ENCODE measurements at places on chromosomes 13 and 19. TPM values are rescaled to one million over a fixed set of nuclear protein-coding genes. Genes with fewer than 3 reads are reported as not detected.
A peak's percentile ranks its signal among the peaks of the same experiment; 100 is the strongest.

The METTL21C gene
- not detected for total RNA-seq

The SYNGR4 gene
- total RNA-seq = not detected

The PLIN5 gene
- total RNA-seq = 0.54 TPM

The CLDND2 gene
- total RNA-seq = not detected

The GJA3 gene
- total RNA-seq = not detected

The OCEL1 gene
- 23.4 TPM for total RNA-seq

The SBK2 gene
- 0.42 TPM for total RNA-seq

GRCh38 chr13:36709136-36709890, 35.5 kb downstream of the SERTM1 start:
- no peaks in the 10 kb centered on the region for H3K4me1 ChIP-seq
- no peak for DNase-seq

GRCh38 chr19:18439025-18439909, 1.3 kb upstream of the ISYNA1 start:
- peak overlapping the region; percentile 25 for H3K4me3 ChIP-seq
- DNase-seq = peak; percentile 17
- H3K27me3 ChIP-seq = peaks cover 12% of the 10 kb centered on the region
- peaks cover 16% of the 10 kb centered on the region for H3K4me1 ChIP-seq

GRCh38 chr19:35671818-35672217, 5.5 kb downstream of the UPK1A start:
- H3K4me1 ChIP-seq = peaks cover 1% of the 10 kb centered on the region
- no peak overlapping the region for H3K27ac ChIP-seq
- H3K27me3 ChIP-seq = peaks cover 3% of the 10 kb centered on the region
- DNase-seq = no peak
- no peak overlapping the region for H3K4me3 ChIP-seq
- no peaks in the 10 kb centered on the region for H3K36me3 ChIP-seq

DNA sequence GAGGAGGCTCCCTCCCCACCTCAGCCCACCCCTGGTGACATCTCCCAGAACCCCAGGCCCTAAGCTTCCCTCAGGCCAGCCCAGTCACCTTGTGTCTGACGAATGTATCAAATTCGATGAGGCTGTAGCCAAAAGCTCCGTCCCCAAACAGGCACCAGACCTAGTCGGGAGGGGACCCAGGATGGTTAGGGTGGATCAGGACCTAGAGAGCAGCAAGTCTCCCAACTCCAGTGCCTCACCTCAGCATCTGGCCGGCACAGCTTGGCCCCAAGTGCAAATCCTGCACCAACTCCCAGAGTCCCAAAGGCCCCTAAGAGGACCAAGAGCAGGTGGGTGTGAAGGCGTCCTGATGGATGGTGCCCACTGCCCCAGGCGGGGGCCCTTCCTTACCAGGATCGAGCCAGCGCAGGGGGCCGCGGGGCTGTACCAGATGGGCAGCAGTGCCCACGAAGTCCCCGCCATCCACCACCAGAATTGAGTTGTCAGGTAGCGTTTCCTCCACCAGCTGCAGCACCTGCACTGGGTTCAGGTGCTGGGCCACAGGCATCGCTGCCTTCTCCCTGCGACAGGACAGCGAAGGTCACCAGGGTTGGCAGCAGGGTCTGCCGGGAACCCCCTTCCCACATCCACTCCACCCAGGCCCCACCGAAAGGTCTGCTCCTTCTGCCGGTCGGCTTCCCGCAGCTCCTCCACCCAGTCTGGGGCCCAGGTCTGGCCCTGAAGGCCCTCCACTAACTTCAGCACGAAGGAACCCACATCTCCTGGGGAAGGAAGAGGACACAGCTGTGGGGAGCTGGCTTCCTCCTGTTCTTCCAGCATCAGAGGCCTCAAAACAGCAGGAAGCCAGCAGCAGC, 8.8 kb downstream of the SYDE1 start:
- H3K27ac ChIP-seq = no peak overlapping the region
- no peak overlapping the region for H3K4me3 ChIP-seq
- H3K36me3 ChIP-seq = no peaks in the 10 kb centered on the region
- no peaks in the 10 kb centered on the region for H3K4me1 ChIP-seq

DNA sequence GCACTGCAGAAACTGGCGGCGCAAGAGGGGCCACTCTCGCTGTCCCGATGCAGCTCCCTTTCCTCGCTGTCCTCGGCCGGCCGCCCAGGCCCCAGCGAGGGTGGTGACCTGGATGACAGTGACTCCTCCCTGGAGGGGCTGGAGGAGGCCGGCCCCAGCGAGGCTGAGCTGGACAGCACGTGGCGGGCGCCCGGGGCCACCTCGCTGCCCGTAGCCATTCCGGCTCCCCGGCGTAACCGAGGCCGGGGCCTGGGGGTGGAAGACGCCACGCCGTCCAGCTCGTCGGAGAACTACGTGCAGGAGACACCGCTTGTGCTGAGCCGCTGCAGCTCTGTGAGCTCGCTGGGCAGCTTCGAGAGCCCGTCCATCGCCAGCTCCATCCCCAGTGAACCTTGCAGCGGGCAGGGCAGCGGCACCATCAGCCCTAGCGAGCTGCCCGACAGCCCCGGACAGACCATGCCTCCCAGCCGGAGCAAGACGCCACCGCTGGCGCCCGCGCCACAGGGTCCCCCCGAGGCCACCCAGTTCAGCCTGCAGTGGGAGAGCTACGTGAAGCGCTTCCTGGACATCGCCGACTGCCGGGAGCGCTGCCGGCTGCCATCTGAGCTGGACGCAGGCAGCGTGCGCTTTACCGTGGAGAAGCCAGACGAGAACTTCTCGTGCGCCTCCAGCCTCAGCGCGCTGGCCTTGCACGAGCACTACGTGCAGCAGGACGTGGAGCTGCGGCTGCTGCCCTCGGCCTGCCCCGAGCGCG, 12.4 kb downstream of the C19orf25 start:
- no peaks in the 10 kb centered on the region for H3K36me3 ChIP-seq
- H3K27me3 ChIP-seq = peaks cover 13% of the 10 kb centered on the region
- H3K4me3 ChIP-seq = no peak overlapping the region
- no peak overlapping the region for H3K27ac ChIP-seq

GRCh38 chr19:12484011-12484370, 625 bp downstream of the ZNF709 start:
- H3K27ac ChIP-seq = peak overlapping the region; percentile 70
- peaks cover 2% of the 10 kb centered on the region for H3K4me1 ChIP-seq
- H3K27me3 ChIP-seq = peaks cover 4% of the 10 kb centered on the region
- H3K4me3 ChIP-seq = peak overlapping the region; percentile 88

GRCh38 chr13:70108356-70109105, at the start of gene KLHL1:
KLHL1 (minus strand) TSS chr13:70108452; CDS start chr13:70107699, 753 bp downstream.
- peaks cover 5% of the 10 kb centered on the region for H3K27me3 ChIP-seq
- H3K4me1 ChIP-seq = no peaks in the 10 kb centered on the region
- DNase-seq = peak; percentile 31
- H3K4me3 ChIP-seq = peak within 1 kb of the TSS; percentile 89
- no peaks in the 10 kb centered on the region for H3K36me3 ChIP-seq

GRCh38 chr19:2363419-2363818, 3.4 kb downstream of the TMPRSS9 start:
- H3K27me3 ChIP-seq = peaks cover 3% of the 10 kb centered on the region
- H3K27ac ChIP-seq = no peak overlapping the region
- H3K36me3 ChIP-seq = peaks cover 6% of the 10 kb centered on the region
- H3K4me1 ChIP-seq = peaks cover 3% of the 10 kb centered on the region
- no peak overlapping the region for H3K4me3 ChIP-seq

GRCh38 chr13:74533226-74533625, 399.0 kb upstream of the KLF12 start:
- H3K27ac ChIP-seq = no peak overlapping the region
- DNase-seq = no peak
- H3K4me1 ChIP-seq = no peaks in the 10 kb centered on the region
- H3K27me3 ChIP-seq = no peaks in the 10 kb centered on the region

GRCh38 chr13:52615812-52616211, 26.4 kb upstream of the HNRNPA1L2 start:
- no peak overlapping the region for H3K4me3 ChIP-seq
- no peak overlapping the region for H3K27ac ChIP-seq
- H3K27me3 ChIP-seq = peaks cover 10% of the 10 kb centered on the region
- no peak for DNase-seq
- H3K4me1 ChIP-seq = peaks cover 8% of the 10 kb centered on the region
- no peaks in the 10 kb centered on the region for H3K36me3 ChIP-seq

DNA sequence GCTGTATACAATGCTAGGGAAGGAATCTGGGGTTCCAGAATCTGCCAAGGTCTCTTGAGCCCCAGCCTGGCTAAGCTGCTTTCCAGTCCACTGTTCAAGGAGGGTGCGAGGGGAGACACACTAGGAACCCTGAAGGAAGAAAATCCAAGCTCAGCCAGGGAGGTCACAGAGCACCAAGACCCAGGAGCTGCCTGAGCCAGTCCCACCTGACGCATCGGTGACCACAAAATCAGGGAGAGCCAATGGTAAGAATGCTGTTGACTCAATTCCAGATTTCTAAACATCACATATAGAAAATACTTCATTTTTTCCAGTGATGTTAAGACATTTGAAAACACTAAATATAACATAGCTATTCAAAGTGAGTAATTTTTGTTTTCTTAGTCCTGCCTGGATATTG, 50.1 kb downstream of the CEP89 start:
- peaks cover 7% of the 10 kb centered on the region for H3K27me3 ChIP-seq
- peaks cover 7% of the 10 kb centered on the region for H3K4me1 ChIP-seq
- H3K27ac ChIP-seq = no peak overlapping the region
- no peak overlapping the region for H3K4me3 ChIP-seq
- no peaks in the 10 kb centered on the region for H3K36me3 ChIP-seq

DNA sequence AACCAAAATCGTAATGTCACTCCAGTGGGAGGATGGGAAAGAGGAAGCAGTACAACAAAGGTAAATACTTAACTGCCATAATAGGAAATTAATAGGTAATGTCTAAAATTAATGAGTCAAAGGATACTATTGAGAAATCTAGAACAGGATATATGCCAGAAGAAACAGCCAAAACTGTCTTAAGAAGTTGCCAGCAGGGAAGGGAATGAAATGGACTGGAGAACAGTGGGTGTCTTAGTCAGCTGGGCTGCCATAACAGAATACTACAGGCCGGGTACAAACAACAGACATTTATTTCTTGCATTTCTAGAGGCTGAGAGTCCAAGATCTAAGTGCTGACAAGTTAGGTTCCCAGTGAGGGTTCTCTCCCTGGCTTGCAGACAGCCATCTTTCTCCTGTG, 40.3 kb upstream of the IPO5 start:
- no peak for DNase-seq
- H3K36me3 ChIP-seq = no peaks in the 10 kb centered on the region
- H3K27me3 ChIP-seq = no peaks in the 10 kb centered on the region
- H3K4me3 ChIP-seq = no peak overlapping the region
- H3K27ac ChIP-seq = no peak overlapping the region
- H3K4me1 ChIP-seq = no peaks in the 10 kb centered on the region

DNA sequence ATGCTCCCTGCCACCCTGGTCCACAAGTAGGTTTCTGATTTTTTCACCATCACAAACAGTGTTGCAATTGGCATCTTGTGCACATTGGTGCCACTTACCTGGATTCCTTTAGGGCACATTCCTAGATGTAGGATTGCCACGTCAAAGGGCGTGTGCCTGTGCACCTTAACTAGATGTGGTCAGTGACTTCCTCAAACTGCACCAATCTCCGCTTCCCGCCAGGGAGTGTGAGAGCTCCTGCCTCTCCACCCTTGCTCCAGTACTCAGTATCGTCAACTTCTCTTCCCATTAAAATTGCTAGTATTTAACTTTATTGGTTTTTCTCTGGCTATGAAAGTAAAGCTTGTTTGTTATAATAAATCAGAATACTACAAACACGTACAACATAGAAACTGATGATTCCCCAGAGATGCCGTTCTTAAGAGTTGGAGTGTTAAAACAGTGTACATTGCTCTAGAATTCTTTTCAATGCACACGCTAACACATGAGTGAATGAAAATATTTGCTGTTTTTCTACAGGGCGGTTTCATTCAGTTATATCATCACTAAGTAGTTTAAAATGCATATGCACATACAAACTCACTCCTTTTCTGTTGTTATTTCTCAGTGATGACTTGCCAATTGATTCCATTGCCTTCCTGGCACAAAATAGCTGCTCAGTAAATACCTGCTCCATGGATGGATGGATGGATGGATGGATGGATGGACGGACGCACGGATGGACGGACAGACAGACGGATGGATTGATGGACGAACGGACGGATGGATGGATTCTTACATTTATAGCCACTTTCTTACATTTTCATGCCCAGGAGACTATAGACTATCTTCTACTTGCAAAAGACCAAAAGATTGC, 23.4 kb downstream of the CCNE1 start:
- no peaks in the 10 kb centered on the region for H3K36me3 ChIP-seq
- no peak overlapping the region for H3K27ac ChIP-seq
- no peak for DNase-seq
- no peak overlapping the region for H3K4me3 ChIP-seq

DNA sequence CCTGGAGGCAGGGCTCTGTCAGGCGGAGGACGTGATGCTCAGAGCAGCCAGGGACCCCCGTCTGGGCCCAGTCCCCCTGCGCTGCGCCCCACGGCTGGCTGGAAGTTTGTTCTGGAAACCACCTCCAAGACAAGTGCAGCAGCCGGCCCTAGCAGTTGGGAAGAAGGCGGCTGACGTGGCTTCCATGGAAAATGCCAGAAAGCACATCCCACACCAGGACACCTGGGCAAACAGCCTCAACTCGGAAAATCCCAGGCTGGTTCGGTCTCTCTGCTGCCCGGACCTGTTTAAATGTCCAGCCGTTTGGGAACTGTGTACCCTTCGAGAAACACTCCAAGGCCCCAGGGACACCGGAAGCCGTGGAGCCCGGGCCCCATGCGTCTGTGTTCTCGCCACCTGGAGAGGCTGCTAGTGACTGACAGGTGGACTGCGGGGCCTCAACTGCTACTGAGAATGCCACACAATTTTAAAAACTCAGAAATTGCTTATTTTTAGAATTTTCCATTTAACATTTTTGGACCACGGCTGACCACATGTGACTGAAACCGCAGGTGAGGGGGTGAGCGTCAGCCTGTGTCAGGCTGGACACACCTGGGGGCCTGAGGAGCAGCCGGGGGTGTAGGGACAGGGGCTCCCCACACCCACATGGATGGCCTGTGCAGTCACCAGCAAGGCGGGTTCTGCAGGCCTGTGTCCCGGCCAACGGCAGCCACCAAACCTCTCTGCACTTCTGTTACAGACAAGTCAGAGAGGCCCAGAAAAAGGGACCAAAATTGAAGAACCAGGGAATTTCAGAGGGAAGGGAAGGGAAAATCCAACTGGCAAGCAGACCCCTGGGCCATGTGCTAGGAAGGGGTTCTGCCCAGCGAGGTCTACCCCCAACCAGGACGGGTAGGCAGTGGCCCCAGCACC, 31.7 kb downstream of the RASA3 start:
- no peak overlapping the region for H3K4me3 ChIP-seq
- no peak overlapping the region for H3K27ac ChIP-seq

DNA sequence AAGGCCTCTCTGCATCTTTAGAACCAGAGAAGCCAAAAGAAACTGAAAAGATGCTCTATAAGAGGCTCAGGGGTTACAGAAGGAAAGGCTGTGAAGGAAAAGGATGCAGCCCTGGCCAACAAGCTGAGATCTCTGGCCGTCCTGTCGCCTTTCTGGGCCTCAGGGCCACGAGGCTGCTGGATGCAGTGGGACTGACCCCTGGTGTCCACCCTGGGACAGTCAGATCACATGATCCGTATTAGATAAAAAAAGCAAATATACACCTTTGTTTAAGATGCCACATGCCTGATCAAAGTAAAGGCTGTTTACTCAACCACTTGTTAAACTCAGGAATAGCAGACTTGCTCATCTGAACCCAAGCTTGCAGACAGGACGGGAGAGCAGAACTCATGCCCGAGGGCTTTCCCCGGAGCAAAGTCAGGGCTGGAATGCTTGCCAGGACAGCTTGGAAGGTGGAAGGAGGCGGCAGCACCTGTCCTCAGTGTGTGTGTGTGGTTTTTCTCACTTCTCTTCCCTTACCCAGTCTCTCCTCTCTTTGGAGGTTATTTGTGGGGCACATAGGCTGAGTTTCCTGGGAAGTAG, 206.5 kb upstream of the TSHZ3 start:
- no peak overlapping the region for H3K27ac ChIP-seq
- H3K4me3 ChIP-seq = no peak overlapping the region
- no peak for DNase-seq
- no peaks in the 10 kb centered on the region for H3K4me1 ChIP-seq
- peaks cover 14% of the 10 kb centered on the region for H3K36me3 ChIP-seq
